ENCODE measurements at places on chromosomes 12 and 14. TPM values are rescaled to one million over a fixed set of nuclear protein-coding genes. Genes with fewer than 3 reads are reported as not detected.

BHLHE41 gene
- total RNA-seq = 1.9 TPM

KLRD1 gene
- total RNA-seq = not detected

BDKRB2 gene
- total RNA-seq = 5.9 TPM

VRTN gene
- not detected for total RNA-seq
